ENCODE measurements at places on chromosomes 5 and 9.

DNA sequence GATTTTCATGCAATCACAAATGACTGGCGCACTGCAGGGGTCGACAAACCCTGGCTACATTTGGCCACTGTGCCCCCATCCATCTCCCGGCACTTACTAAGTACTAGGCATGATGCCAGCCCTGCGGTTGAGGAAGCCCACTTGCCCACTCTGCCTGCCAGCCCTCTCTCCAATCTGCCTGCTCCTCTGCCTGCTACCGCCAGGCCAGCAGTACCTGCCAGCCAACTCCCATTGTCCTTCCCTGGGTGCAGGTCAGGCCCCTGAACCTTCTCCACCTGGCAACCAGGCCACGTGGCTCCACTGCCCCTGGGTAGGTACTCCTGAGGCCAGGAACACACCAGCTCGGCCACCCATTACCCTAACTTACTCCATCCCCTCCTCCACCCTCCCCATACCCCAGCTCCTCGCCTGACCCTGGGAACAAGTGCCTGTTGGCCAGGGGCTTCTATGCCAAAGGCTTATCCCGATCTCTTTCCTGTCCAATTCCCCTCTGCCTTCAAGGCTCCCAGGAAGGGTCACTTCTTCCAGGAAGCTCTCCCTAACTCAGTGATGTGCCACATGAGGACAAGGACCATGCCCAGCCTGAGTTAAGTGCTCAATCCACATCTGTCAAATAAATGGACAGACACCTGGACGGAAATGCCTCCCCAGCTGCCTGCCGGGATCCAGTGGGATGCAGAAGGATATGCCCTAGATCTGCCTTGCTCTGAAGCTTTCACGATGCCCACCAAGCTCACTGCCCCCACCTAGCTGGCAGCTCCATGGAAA is 6.6 kb downstream of the EEIG1 start:
- DNase-seq = no peak

DNA sequence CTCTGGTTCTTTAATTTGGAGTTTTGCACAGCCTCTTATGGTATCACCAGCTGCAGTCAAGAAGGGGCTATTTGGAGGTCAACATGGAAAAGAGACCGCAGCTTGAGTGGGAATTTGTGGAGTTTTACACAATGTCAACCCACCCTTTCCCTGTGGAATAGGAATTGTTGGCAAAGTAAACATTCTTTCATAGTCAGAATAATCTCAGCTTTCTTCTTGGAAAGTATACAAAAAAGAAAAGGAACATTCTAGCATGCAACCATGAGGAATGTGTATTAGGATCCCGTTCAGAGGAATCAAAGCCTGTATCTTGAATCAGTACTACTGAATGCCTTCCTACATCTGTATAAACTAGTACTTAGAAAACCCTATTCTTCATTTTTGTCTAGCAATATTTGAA is 107.6 kb downstream of the LURAP1L start:
- peak; percentile 85 for DNase-seq

DNA sequence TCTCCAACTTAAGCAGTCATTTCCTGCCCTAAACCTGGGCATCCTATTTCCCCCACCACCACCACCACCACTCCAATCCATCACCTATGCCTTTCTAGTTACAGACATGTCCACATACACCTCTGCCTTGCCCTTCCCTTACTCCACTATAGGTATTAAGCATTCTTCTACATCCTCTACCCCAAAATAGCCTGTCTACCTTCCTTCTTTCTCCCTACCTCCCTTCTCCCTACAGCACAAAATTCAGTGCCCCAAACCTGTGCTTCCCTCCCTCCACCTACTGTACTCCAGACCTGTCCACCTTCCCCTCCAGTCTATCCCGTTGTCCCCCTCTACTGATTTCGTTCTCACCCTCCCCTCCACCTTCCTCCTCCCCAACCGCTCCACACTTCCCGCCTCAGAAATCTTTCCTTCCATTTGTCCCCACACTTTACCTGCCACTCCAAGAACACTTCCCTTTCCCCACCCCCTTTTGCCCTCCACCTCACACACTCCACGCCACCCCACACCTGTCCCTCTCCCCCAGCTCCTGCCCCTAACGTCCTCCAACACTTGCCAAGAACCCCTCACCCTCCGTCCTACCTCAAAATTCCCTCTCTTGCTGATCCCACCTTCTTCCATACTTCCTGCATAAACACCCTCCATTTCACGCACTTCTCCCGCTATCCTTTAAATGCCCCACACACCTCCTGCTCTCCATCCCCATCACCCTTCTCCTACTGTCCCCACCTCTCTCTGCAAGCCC is 1.6 kb downstream of the STRBP start:
- no peak for DNase-seq

GRCh38 chr9:96327694-96328352 is 25.8 kb upstream of the HSD17B3 start:
- peak; percentile 34 for DNase-seq

GRCh38 chr5:104598285-104598684 is 1035.7 kb upstream of the NUDT12 start:
- DNase-seq = no peak
